Stimulated activated CD8-positive, alpha-beta memory T cell treated with anti-CD3 and anti-CD28 coated beads, Interleukin-15, amount 100 ng/mL, for 48 hours (primary cell): ENCODE measurements at places on chromosomes 5 and 9.

GRCh38 chr9:135279834-135280393 is 192.4 kb downstream of the OLFM1 start:
- no peak for DNase-seq

GRCh38 chr5:142301540-142301939 is 23.3 kb downstream of the SPRY4 start:
- DNase-seq = no peak

DNA sequence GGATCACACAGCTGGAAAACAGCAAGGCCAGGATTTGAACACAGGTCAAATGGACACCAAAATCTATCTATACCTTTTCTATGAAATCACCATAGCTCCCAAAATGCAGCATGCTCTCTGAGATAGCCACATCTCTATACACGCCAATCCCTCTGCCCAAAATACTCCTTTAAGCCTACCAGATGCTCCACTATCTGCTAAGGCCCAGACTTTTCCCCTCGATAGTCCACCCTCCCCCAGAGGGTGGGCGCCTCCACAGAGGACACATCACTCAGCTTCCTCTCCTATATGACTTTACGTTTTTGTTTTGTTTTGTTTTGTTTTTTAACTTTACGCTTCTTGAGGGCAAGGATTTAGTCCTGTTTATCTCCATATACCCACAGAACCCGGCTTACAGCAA is 46.8 kb downstream of the MTMR12 start:
- DNase-seq = no peak

GRCh38 chr5:141868541-141868940 is 9.7 kb downstream of the PCDH1 start:
- no peak for DNase-seq
